ENCODE measurements at places on chromosomes 2 and 18. TPM values are rescaled to one million over a fixed set of nuclear protein-coding genes. Genes with fewer than 3 reads are reported as not detected.

- no peak for DNase-seq
These were observed 73.5 kb downstream of the VAPA start for GRCh38 chr18:9987345-9987744.

DNA sequence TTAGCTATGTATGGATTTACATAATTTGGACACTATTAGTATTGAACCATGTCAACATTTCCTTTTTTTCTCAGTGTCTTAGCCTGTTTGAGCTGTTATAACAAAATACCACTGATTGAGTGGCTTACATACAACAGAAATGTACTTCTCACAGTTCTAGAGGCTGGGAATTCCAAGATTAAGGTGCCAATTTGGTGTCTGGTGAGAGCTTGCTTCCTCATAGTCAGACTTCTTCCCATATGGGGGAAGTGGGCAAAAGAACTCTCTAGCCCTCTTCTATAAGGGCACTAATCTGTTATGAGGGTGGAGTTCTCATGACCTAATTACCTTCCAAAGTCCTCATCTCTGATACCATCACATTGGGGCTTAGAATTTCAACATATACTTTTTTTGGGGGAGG lies 12.6 kb downstream of the ZNF804A start:
- DNase-seq, result no peak

GRCh38 chr2:174681099-174682006 lies 82.9 kb downstream of the CHRNA1 start:
- DNase-seq, result no peak

The TUBA4B gene
- total RNA-seq, result not detected

The CCBE1 gene
- not detected for total RNA-seq

The ZDBF2 gene
- total RNA-seq, result 6.9 TPM
